ENCODE measurements at places on chromosomes 1 and 21.
A peak's percentile ranks its signal among the peaks of the same experiment; 100 is the strongest.

DNA sequence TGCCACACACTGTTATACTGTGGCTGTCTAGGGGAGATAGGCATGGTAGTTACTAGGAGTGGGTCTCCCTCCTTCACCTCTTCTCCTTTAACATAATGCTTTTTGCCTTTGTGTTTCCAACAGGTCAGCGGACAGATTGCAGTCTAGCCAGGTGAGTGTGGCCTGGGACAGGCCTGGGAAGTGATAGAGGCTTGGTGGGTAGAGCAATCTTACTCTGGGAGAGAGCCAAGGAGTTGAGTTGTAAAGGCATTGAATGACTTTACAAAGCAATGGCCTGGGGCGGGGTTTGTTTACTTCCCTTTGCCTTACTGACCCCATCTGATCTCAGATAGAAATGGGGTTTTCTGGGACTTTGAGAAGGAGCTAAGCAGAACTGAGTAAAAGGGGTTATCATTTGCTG lies 51.0 kb upstream of the IKBKE start:
- DNase-seq: no peak

DNA sequence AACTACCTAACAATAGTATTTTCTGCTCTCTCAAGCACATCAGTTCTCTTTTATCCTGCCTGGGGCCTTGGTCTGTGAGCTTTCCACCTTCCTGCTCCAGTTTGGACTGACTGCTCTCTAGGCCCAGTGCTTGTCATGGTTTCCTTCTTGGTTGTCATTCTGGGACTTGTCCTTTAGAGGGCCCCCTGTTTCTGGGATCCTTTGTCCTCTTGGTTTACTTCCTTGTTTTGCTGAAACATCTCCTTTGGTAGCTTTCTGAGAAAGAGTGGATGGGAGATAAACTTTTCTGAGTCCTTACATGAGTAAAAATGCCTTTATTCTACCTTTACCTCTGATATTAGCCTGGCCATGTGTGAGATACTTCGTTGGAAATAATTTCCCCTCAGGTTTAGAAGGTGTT lies 4.7 kb downstream of the SLC1A7 start:
- no peak for DNase-seq

DNA sequence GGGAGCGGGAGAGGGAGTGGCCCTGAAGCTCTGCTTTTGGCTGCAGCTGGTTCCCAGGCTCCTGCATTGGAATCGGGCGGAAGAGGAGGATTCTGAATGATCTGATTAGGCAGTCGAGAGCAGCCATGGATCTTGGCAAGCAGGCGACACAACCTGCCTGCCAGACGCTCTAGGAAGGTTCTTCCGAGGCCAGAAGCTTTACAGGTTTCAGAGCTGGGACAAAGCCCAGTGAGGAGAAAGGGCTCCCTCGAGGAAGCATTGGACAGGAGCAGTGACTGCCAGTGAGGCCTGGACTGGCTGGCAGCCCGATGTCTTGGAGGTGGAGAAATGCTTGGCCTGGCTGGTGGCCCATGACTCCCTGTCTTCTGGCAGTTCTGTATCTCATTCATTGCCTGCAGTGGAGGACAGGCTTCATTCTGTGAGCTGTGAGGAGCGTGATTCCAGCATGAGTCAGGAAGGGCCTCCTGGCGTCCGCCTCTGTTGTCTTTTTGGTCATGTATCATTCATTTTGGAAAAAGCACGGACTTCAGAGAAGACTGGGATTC lies 132.7 kb upstream of the IPO9 start:
- DNase-seq: peak; percentile 95

GRCh38 chr1:5670590-5671350 lies 321.5 kb downstream of the NPHP4 start:
- DNase-seq: no peak

- DNase-seq: no peak
Observed at GRCh38 chr1:22592919-22593790, 29.9 kb downstream of the EPHA8 start.

GRCh38 chr1:220892086-220892376 lies 12.8 kb downstream of the HLX start:
- no peak for DNase-seq

GRCh38 chr1:209455661-209456358 lies 127.7 kb upstream of the CAMK1G start:
- no peak for DNase-seq

DNA sequence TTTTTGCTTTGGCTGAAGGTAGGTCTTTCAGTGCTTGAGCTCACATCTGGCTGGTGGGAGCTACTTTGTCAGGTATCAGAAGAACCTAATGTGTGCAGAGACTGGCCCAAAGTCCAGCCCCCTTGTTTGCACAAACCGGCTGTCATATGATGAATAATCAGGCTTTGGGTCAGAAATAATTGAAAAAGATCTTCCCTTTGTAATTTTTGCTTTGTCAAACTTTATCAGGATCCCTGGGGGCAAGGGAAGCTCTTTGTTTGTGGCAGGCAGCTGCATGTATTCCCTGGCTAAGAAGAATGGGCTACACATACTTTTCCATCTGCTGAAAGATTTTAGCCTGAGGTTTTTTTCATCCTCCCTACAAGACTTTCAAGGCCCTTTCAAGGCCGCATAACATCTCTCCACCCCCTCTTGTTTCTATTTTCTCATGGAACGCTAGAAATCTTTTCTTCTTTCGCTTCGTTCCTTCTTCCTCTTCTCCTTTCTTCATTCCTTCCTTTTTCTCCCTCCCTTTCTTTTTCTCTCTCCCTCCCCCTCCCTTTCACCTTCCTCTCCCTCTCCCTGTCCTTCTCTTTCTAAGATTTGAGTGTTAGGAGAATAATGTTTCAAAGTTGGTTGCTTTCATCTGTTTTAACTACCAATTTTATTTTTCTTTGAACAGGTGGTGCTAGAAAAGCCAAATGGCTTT lies 25.5 kb downstream of the TUFT1 start:
- DNase-seq: no peak

DNA sequence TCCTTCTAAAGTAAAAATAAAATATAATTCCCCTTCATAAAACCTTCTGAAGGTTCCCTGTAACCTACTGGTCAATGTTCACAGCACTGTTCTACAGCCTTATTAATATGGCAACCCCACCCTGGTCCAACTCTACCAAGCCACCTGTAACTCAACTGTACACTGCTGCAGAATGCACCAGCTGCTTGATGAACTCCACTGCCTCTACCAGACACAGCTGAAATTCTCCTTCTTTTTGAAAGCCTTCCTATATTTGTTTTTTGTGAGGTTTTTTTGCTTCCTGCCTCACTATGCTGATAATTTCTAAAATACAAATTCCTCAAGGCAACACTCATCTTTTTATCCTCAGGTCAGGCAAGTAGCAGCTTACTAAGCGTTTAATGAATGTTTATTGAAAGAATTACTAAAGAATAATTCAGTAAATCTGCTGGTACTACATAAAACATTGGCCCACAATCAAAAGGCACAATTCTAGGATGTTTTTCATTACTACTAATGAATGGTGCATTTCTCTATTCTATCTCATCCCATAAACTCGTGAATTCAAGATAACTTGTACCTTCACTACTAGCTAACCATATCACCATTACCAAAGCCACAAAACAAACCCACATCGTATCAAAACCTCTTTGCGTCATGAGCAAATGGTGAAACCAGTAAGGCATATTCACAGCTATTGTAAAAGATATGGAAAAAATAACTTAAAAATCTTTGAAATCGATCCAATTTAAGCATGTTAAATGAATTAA lies 2.4 kb downstream of the SSX2IP start:
- DNase-seq: peak; percentile 42

- no peak for DNase-seq
Observed at GRCh38 chr1:109643385-109644230, 12.3 kb upstream of the GSTM4 start.

All from GM04503 (cell line).